Stimulated activated CD8-positive, alpha-beta memory T cell treated with anti-CD3 and anti-CD28 coated beads, Interleukin-4, amount 100 ng/mL, for 1 hour (primary cell): ENCODE measurements at places on chromosomes 3 and 15.

DNA sequence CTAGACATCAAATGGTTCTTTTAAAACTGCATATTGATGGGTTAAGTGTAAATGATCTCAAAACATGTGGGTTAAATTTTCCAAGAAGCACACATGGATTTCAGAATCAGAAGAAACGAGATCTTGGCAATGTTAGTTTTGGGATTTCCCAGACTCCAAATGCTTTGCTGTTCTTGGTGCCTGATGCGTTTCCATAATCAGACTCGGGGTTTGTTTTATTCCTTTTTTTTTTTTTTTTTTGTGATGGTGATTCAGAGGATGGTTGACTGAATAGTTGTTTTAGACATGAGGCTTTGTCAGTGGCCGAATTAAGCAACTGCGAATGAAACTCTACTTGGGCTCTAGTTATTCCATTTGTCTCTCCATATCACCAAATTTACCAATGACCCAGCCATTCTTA, 52.2 kb upstream of the FAM98B start:
- no peak for DNase-seq

DNA sequence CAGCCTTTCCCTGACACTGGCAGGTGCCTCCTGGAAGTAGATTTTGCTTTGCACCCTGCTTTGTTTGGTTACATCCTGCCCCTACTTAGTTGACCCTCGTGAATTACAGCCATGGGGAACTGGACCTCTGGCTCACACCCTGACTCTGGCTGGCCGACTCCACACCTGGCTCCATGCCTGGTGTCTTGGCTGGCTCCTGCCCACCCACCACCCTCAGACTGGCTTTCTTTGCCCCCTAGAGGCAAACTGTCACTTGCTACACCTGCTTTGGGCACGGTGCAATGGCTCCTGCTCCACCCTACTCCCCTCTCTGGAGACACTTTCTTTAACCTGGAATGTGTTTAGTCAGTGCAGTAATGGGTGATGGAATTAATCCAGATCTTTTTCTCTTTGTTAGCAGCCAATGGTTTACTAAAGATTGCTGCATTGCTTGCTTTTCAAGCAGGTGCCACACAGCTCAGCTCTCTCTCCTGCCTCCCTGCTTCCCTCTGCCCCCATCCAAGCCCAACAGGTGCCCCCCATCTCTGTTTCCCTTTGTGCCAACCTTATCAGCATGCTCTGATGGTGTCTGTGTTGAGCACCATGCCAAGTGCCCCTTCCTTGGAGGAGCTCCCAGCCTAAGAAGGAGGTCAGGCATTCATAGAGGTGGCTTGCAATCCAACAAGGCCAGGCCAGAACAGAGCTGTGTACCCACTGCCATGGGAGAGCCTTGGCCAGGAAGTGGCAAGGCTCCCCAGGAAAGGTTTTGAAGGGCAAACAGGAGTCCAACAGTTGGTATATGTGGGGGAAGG, 38.4 kb downstream of the RASGRF1 start:
- DNase-seq = no peak

GRCh38 chr3:105722943-105723556, 145.8 kb downstream of the CBLB start:
- no peak for DNase-seq

- no peak for DNase-seq
These were observed 55.2 kb downstream of the ITPR1 start for GRCh38 chr3:4548356-4548755.

- DNase-seq = no peak
These were observed 32.4 kb upstream of the SLC6A6 start for GRCh38 chr3:14369675-14370669.

DNA sequence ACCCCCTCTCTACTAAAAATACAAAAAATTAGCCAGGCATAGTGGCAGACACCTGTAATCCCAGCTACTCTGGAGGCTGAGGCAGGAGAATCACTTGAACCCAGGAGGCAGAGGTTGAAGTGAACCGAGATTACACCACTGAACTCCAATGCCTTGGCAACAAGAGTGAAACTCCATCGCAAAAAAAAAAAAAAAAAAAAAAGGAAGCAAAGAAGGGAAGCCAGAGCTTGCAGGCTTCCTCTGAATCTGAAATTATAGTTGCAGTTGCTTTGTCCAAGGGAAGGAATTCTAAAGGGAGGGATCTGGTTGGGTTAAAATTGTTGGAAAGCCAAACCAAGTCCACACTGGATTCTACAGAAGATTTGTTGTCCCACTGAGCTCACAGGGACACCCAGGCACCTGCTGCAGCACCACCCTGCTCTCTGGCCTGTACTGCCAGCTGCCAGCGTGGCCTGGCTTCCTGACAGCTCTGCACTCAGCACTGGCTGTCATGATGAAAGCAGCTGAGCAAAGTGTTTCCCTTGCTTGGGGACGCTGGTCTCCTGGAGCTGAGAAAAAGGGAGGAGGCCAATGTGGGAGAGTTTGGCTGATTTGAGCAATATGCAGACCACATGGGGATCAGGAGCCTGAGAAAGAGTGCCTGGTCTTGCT, 88.8 kb upstream of the HES1 start:
- DNase-seq = no peak
